ENCODE measurements at places on chromosomes 7 and 10. TPM values are rescaled to one million over a fixed set of nuclear protein-coding genes. Genes with fewer than 3 reads are reported as not detected.

DNA sequence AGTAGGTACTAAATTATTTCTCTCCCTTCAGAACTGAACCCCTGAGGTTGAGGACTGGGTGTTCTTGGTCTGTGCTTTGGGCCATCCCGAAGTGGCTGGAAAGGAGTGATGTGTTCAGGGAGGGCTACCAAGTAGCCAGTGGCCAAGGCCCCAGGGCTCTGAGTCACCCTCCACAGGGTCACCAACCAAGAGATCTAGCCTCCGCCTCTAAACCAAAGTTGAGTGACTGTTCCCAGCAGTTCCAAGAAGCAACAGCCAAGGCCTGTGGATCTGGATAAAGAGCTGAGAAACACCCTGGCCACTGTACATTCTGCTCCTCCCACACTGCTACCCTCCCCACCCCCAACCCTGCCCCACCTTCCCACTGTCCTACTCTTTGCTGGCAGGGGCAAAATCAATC, 35.5 kb upstream of the KCNMA1 start:
- no peak for DNase-seq

- no peak for DNase-seq
Measured at GRCh38 chr10:8817299-8817698, 762.8 kb downstream of the GATA3 start.

DNA sequence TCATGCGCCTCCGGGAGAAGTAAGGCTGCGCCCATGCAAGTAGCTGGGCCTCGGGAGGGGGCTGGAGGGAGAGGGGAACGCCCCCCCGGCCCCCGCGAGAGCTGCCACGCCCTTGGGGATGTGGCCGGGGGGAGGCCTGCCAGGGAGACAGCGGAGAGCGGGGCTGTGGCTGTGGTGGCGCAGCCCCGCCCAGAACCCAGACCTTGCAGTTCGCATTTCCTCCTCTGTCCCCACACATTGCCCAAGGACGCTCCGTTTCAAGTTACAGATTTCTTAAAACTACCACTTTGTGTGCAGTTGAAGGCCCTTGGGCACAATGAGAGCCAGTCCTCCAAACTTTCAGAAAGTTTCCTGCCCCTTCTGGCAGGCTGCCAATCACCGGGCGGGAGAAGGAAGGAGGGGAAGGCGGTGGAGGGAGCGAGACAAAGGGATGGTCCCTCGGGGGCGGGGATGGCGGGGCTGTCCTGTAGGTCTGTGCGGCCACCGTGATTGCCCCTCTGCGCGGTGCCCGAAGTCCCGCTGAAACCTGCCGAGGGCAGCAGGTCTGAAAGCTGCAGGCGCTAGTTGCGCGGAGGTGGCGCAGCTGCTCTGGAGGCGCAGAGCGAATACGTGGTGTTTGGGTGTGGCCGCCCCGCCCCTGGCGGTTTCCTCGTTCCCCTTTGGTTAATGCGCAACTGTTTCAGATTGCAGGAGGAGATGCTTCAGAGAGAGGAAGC, 2.1 kb downstream of the VIM start:
- DNase-seq = peak; percentile 91

DNA sequence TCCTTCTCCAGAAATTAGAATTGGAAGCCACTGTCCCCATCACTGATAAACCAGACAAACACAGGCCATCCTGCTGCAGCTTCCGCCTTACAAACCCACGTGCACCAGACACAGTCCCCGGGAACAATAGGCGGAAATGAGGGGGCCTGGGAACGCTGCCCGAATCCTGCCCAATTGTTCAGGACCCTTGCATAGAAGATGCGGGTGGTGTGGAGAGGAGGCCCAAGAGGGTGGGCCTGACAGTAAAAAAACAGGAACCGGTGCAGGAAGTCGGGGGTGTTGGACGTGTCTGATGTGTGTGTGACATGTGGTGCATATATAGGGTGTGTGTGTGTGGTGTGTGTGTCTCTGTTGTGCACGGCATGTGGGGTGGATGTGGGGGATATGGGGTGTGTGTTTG, 26.5 kb upstream of the CHST15 start:
- DNase-seq = no peak

GRCh38 chr10:50624866-50625501, 1.2 kb upstream of the SGMS1 start:
- DNase-seq = peak; percentile 70

GRCh38 chr10:95963202-95963990, 55.6 kb downstream of the CC2D2B start:
- no peak for DNase-seq

DNA sequence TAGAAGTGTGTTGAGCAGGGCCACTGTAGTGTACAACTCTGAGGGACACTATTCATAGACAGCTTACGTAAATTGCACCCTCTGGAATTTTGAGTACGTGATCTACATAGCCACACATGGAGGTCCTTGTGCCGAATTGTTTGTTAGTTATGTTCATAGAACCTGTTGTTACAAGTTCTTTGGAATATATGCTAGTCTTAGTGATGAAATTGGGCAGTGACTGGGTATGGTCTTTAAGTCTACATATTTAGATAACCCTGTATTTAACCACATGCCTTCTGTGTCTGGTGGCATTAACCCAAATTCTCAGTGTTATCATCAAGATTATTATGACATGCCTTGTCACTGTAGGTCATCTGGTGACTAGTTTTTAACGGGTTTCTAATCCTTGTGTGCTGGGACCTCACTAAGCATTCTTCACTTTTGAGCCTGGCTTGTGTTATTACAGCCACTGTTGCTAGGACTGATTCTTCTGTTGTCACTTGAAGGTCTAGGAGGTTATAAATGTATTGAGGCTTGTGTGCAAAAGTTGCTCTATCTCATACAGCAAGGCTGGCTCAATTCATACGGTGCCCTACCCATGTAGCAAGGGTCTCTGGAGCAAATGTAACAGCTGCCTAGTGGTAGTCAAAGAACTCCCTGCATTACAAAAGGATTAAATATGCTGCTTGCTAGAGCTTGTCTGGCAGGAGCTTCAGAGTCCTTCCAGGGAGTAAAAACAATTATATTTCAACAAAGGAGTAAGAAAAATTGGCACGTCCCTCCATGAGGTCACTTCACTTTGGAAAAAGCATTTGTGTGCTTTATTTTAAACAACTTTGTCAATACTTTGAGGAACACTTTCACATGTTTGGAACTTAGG, 65.4 kb downstream of the CDK14 start:
- no peak for DNase-seq

DNA sequence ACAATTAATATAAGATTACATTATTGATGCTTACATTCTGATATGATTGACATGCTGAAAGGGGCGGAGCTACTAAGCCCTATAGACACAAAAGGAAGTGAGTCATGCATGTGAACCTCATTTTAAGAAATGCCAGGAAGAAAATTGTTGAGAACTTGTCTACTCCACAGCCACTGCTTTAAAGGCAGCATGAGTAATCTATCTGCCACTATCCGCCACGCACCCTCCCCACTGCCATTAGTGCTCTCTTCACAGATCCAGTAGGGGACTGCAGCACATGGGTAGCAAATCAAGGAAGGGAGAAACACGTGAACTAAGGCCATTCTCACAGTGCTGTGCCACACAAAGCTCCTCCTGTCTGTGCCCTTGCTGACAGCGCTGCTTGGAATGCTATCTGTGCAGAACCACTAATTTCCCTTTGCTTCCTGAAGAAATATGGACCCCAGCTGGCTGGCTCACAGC, 524.8 kb downstream of the GRM8 start:
- no peak for DNase-seq

OPN4 gene
- not detected for total RNA-seq

DPP6 gene
- total RNA-seq = not detected

MACROH2A2 gene
- 0.43 TPM for total RNA-seq

DNTT gene
- not detected for total RNA-seq

ELFN1 gene
- total RNA-seq = 0.11 TPM

FBXL13 gene
- total RNA-seq = 0.43 TPM

Data from natural killer cell treated with Interleukin-12 subunit alpha and Interleukin-12 subunit beta and Interleukin-15 and Interleukin-18, amount 100 ng/mL, for 72 hours (primary cell).